ENCODE measurements at places on chromosomes 5 and 9.

- DNase-seq, result no peak
Measured at GRCh38 chr5:157561110-157561509, 14.5 kb downstream of the ADAM19 start.

DNA sequence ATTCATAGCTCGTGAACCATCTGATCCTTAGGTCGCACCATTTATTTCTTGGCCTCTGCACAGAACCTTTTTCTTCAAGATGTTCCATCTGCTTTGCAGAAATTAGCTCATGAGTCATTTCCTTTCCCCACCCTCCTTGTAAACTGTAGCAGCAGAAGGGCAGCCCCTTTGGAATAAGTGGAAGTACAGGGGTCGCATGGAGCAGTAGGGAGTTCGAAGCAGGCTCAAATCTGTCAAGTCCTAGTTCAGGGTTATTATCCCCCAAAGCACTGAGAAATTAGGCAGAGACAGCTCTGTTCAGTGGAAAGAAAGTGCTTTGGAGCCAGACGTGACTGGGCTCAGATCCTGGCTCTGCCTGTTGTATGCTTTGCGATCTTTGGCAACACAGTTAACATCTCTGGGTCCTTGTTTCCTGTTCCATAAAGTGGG, 84.2 kb downstream of the SGCD start:
- DNase-seq, result peak; percentile 51

DNA sequence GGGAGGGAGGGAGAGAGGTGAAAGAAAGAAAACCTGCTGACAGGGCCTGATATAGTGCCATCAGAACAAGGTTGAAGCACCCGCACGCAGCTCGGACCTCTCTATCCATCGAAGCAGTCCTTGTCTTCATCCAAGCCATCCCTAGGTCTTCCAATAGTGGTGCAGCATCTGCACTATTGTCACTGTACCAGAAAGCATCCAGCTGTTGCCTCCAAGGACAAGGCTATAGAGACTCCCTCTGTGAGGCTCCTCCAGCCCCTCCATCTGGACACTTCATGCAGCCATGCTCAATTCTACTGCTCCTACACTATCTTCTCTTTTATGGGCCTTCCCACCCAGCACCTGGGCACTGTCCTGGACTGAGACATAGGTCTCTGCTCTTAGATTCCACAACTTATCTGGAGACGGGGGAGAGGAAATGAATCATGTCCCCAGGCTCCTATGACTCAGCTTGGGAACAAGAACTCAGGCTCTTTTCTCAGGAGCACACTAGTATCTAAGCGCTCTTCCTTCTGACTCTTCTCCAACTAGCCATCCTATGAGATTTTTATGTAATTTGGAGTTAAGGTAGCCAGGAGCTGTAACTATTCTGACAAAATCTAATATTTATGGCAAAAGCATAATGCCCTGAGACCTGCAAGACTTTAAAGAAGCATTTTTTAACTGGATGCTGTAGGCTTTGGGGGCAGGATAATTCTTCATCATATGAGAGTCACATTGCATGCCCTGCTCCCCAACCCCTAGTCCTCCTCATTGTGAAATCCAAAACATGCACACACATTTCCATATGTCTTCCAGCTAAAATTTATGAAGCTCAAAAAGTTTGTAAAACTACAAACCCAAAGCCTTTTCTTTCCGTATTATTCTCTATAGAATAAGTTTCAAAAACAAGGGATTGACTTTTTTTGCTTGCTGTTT, 446.8 kb downstream of the CCDC171 start:
- peak; percentile 81 for DNase-seq

GRCh38 chr9:107850653-107851052, 361.1 kb upstream of the KLF4 start:
- no peak for DNase-seq

DNA sequence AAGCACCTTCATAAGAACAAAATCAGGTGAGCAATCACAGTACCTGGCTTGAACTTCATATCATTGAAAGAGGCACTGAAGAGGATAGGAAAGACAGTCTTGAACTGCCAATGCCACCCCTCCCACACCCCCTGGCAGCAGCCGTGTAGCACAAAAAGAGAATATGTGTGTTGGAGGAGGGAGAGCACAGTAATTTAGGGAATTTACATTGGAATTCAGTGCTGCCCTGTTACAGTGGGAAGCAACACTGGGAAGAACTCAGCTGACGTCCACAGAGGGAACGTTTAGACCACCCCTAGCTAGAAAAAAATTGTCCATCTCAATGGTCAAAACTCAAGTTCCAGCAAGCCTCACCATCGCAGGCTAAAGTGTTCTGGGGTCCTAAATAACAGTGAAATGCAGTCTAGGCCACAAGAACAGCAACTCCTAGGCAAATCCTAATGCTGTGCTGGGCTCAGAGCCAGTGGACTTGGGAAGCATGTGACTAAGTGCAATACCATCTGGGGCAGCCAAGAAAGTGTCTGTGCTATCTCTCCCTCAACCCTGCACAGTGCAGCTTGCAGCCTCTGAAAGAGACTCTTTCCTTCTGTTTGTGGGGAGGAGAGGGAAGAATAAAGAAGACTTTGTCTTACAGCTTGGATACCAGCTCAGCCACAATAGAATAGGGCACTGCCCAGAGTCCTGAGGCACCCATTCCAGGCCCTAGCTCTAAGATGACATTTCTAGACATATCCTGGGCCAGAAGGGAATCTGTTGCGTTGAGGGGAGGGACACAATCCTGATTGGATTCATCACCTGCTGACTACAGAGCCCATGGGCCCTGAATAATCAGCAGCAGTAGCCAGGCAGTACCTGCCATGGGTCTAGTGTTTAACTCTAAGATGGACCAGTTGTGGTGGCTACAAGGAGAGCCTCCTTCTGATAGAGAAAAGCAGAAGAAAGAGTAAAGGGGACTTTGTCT, 62.1 kb upstream of the VLDLR start:
- peak; percentile 92 for DNase-seq
